Activated CD8-positive, alpha-beta T cell treated with anti-CD3 and anti-CD28 coated beads for 36 hours (primary cell): ENCODE measurements at places on chromosomes 2 and 18.

DNA sequence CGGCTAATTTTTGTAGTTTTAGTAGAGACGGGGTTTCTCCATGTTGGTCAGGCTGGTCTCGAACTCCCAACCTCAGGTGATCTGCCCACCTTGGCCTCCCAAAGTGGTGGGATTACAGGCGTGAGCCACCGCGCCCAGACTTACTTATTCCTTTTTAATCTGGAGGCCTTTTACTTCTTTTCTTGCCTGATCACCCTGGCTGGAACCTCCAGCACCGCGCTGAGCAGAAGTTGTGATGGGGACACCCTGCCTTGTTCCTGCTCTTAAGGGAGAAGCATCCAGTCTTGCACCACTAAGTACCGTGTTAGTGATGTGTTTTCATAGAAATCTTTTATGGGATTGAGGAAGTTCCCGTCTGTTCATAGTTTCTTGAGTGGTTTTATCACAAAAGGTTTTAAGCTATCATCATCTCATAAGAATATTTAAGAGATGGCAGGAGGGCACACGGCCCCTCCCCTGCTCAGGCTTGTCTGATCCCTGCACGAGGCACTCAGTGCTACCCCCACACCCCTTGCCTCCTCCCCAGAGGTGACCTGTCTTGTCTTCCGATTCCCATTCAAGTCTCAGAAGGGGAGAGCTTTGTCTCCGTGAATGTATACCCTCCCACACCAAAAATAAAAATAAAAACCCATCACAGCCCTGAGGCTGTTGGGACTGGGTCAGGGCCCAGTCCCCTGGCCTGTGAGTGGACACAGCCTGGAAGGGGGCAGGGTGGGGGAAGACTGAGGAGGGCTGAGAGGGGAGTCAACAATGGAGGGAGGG lies 65.3 kb upstream of the SMAD7 start:
- DNase-seq = no peak

GRCh38 chr2:25497229-25497917 lies 155.6 kb upstream of the DNMT3A start:
- DNase-seq = no peak

- no peak for DNase-seq
Observed at GRCh38 chr2:149860276-149860921, 272.8 kb upstream of the MMADHC start.

GRCh38 chr2:104158191-104158590 lies 695.7 kb upstream of the POU3F3 start:
- no peak for DNase-seq

DNA sequence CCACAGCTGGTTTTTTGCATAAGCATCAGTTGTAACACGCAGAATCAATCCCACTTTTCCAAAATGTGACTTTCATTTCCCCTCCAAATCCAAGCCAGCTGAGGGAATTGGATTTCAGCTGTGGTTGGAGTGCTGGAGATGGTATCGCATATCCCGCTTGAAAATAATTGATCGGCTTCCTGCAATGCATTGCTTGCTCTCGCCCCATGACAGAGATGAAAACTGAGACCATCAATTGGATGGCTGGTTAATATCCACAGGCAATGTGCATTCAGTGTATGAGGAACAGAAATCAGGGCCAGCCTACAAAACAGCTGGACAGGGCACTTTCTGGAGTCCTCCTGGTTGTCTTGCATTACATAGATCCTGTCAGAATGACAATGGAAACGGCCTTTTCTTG lies 135.3 kb downstream of the MAIP1 start:
- no peak for DNase-seq
